Transverse colon (tissue), 4 donors: ENCODE measurements at places on chromosomes 5 and 9. TPM values are rescaled to one million over a fixed set of nuclear protein-coding genes. Genes with fewer than 3 reads are reported as not detected.

The FAXDC2 gene
- 42.1 TPM for total RNA-seq

The SPARC gene
- total RNA-seq: 267 TPM

The SKP2 gene
- 6.8 TPM for total RNA-seq

DNA sequence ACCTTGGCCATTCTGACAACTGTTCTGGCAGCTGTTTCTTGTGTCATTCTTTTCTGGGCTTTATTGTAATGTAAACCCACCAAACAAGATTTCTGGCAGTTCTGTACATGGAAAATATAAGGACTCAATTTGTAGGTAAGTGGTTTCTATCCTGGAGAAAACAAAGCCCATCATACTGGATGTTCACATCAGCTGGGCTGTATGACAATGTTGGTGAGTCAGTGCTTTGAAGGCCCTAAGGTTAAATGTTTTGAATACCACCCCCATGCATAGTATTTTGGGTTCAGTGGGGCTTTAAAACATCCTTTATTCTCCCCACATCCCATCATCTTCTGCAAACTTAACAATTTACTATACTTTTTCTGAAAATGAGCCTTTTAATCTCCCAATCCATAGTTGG lies 52.5 kb downstream of the SH3GL2 start:
- no peaks in the 10 kb centered on the region for H3K4me1 ChIP-seq
- H3K27me3 ChIP-seq: no peaks in the 10 kb centered on the region
- H3K4me3 ChIP-seq: no peak overlapping the region

- no peak for DNase-seq
- no peaks in the 10 kb centered on the region for H3K4me1 ChIP-seq
- H3K27me3 ChIP-seq: no peaks in the 10 kb centered on the region
- H3K4me3 ChIP-seq: no peak overlapping the region
These were observed 35.8 kb downstream of the SLC36A1 start for GRCh38 chr5:151483176-151483575.

- H3K36me3 ChIP-seq: no peaks in the 10 kb centered on the region
- H3K4me3 ChIP-seq: no peak overlapping the region
- peaks cover 17% of the 10 kb centered on the region for H3K4me1 ChIP-seq
These were observed 137.3 kb upstream of the ANKH start for GRCh38 chr5:15008921-15009320.
